ENCODE measurements at places on chromosomes 16 and 17.

DNA sequence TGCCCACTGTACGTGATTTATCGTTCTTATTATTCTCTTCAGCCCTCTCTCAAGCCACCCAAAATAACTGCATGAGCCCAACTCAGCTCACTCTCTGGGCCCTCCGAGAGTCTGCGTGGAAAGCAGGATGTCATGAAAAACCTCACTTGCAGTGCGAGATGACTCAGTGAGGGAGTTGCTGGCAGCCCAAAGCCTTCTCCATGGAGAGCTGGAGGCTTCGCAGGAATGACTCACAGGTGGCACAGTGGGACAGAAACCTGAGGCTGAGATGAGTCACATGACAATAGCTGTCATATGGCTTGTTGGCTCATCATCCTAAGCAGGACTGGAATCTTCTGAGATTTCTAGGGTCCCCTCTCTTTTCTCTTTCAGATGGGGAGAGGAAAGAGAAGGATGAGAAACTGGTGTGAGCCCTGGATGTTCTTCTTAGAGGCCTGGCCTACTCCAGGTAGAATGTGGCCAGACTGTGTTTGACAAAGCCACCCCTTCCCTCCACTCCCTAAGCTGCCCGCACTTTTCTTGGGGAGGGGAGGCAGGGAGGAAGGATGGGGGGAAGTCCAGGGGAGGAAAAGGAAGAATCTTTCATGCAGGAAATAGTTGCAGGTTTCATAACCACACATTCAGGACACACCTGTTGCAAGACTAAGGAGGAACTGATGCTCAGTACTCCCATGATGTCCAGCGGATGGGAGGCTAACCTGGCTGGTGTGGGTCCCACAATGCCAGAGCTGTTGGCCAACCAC lies 160.6 kb upstream of the RPL38 start:
- no peak for DNase-seq

DNA sequence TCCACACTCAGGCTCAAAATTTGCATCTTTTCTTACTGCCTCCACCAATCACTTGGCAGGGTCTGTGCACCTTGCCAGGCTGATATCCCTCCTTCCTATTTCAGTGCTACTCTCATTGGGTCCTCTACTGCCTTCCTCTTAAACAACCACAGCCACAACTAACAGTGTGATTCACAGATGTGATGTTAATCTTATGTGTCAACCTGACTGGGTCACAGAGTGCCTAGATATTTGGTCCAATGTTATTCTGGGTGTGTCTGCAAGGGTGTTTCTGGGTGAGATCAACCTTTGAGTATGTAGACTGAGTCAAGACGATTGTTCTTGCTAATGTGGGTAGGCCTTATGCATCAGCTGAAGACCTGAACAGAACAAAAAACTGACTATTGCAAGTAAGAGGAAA lies 51.3 kb upstream of the IRX6 start:
- DNase-seq, result no peak

GRCh38 chr16:35637683-35638082 lies 2178.3 kb downstream of the TP53TG3F start:
- DNase-seq, result no peak

DNA sequence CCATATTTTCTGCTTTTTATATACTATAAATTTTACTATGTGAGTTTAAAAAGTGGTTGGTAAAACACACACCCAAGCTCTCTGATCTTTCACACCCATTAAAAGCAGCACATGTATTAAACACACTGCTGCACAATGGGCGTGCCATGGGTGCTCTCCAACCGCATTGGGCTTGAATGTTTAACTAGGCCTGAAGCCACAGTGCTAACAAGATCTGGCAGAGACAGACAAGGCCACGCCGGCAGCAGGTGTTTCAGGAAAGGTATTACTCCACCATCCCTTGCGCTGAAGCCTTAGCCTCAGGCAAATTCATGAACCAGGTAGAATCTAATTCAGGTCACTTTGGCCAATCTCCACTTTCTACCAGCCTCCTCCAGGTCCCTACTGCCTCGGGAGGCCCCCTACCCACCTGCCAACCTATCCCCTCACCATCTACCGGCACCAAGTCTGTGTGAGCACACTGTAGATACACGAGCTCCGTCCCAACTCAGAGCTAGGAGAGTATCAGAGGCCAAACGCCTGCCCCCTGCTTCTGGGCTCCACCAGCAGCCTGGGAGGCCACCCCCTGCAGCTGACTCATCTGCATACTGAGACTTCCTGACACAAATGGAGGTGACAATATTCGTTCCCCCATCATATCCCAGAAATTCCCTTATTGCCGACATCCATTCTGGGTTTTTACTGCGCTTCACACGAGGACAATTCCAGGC lies 95.0 kb downstream of the ADCY9 start:
- peak; percentile 98 for DNase-seq

GRCh38 chr17:36001110-36001771 lies at the start of gene CCL15:
CCL15 (minus strand) TSS chr17:36001553; CDS start chr17:36001492, 61 bp downstream.
- no peak for DNase-seq

DNA sequence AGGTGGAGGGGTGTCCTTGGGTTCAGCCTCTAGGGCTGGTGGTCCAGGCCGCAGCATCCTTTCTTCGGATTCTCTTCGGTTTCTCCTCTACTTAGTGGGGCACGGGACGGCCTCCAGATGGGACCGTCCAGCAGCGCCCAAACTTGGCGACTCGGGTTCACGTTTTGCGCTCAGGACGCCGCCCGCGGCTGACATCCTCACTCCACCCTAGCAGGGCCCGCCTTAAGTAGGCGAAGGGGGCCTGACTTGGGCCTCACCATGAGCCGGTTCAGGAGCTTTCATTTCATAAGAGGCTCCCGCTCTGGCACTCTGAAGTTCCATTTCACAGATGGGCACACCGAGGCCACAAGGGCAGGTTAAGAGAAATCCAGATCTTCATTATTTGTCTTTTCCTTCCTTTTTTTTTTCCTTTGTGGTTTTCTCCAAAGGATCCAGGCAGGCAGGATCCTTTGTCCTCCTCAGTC lies 141.2 kb downstream of the SEC14L1 start:
- DNase-seq, result peak; percentile 20

DNA sequence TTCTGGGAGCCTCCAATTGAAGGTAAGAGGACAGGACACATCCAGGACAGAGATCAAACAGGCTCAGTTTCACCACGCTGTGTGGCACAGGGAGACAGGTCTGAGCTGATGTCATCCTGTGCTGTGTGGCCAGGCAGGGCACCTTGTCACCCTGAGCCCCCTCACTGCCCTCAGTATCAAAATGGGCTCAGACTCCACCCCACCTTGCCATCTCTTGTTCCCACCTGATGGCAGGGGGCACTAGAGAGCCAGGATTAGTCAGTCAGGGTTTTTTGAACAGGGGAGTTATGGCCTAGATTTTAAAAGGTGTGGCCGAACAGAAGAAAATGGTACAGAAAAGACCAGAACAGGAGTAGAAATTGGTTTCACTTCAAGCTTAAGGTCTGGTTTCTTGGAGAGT lies 2.6 kb downstream of the KAT2A start:
- DNase-seq, result peak; percentile 19

DNA sequence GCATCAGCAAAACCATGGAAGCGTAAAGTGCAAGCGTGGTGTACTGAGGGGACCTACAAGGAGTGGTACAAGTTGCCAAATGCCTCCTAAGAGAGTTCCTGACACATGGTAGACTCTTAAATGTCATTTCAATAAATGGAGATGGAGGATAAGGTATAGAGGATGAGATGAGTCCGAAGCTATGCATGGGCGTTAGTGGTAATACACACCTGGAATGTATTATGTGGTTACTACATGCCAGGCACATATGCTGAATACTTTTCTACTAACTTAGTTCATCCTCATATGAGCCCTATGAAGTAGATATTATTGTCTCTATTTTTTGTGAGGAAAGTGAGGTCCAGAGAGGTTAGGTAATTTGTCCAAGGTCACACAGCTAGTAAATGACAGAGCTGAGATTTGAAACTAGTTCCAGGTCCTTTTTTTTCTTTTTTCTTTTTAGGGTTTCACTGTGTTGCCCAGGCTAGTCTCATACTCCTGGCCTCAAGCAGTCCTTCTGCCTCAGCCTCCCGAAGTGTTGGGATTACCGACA lies 15.5 kb downstream of the YPEL2 start:
- no peak for DNase-seq

GRCh38 chr16:77330332-77331042 lies 104.3 kb downstream of the ADAMTS18 start:
- no peak for DNase-seq

- no peak for DNase-seq
Measured at GRCh38 chr17:48570325-48571023, 7.7 kb downstream of the HOXB4 start.

DNA sequence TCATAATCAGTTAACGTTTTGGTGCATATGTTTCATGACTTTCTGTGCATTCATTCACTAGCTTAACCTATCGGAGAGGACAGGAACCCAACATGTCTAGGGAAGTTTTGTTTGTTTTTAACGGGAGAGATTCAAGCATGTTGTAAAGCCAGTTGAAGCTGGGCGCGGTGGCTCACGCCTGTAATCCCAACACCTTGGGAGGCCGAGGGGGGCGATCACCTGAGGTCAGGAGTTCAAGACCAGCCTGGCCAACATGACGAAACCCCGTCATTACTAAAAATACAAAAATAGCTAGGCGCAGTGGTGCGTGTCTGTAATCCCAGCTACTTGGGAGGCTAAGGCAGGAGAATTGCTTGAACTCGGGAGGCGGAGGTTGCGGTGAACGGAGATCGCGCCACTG lies 1.4 kb upstream of the TNRC6A start:
- DNase-seq, result no peak

DNA sequence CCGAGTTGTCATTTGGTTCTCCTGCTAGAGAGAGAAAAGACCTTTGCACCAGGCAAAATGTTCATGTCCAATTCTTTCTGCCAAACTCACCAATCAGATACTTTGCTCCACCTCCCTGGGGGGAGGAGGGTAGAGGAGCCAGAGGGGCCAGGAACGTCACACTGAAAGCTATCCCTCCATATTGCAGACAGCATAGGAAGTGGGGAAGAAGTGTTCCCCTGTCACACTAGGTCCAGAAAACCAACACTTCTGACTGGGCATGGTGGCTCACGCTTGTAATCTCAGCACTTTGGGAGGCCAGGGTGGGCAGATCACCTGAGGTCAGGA lies 9.5 kb downstream of the HSD17B2 start:
- no peak for DNase-seq

- no peak for DNase-seq
Measured at GRCh38 chr16:10405386-10405939, 19.6 kb downstream of the ATF7IP2 start.

DNA sequence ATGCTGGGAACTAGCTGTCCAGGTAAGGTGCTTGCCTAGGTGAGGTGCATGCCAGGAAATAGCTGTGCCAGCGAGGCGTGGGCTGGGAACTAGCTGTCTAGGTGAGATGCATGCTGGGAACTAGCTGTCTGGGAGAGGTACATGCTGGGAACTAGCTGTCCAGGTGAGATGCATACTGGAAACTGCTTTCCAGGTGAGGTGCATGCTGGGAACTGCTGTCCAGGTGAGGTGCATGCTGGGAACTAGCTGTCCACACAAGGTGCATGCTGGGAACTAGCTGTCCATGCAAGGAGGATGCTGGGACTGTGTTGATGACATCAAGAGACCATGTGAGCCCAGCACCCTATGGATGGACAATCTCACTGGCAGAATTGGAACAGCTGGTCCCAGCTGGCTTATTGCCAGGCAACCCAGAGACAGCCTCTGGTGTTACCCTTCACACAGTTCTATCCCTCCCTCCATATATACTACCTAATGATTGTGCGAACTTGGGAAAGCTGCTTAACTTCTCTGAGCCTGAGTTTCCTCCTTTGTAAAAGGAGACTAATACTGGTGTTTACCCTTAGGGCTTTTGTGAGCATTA lies 479.9 kb upstream of the RBFOX1 start:
- DNase-seq, result no peak
